ENCODE measurements at places on chromosomes 2 and 18. TPM values are rescaled to one million over a fixed set of nuclear protein-coding genes. Genes with fewer than 3 reads are reported as not detected.

- DNase-seq = no peak
Measured at GRCh38 chr18:23102493-23103261, 32.6 kb upstream of the CABLES1 start.

The SNTG2 gene
- not detected for total RNA-seq

DNA sequence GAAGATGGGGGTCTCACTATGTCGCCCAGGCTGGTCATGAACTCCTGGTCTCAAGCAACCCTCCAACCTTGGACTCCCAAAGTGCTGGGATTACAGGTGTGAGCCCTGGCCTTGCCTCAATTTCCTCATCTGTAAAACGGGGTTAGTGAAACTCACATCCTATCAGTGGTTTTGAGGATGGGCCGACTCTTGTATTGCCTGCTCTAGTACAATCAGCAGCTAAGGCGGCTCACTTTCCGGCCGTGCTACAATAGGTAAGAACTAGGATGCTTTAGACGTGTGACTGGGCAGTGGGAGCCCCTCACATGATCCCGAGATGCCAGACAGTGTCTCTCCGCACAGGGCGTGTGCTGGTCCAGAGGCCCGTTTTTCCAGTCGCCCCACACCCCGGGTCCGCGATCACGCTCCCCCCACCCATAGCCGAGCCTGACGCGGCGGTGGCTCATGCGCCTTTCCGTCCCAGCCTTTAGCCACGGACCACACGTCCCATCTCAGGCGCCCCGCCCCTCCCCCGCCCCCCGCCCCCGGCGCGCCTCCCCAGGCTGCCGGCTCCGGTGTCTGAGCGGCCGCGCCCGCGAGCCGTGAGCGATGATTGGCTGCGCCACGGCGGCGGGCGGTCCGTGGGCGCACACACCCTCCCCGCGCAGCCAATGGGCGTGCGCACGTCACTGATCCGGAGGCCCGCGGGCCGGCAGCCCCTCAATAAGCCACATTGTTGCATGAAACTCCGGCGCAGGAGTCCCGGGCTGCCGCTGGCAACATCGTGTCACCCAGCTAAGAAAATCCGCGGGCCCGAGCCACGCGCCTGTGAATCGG, at the start of gene HK2:
Gene HK2 (plus strand): TSS at position 710 of the 816 bp plus-strand sequence. CDS start 454 bp downstream, outside the sequence.
- DNase-seq = peak; percentile 88

DNA sequence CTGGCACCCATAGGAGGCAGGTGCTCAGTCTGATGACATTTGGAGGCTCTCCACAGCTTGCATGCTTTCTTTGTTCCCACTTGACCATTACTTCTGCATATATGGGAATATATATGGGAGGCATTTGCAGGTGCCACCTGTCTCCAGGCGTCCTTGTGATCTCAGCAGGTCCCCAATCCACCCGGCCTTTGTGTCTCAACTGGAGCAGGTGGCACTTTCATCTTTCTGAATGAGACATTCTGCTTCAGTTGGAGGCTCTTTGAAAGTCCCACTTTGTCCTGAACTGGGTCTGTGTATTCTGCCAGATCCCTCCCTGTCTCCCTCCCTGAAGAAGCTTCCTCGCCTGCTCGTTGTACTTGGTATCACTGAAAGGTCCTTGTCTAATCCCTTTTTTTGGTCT, 318.1 kb upstream of the EPAS1 start:
- DNase-seq = no peak

DNA sequence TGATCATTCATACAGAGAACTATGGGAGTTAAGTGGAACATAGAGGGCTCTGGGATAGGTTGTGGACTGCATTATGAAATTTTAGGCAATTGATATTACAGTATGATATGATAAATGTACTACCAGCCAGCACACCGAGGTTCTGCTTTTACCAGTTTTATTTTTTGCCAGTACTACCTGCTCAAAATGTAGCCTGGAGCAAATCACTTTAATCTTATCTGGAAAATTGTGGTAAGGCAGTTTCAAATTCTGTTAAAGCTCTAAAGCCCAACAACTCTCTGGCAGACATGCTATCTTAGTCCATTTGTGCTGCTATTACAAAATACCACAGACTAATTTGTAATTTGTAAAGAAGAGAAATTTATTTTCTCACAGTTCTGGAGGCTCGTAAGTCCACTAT, 474.9 kb upstream of the CWC22 start:
- DNase-seq = no peak

DNA sequence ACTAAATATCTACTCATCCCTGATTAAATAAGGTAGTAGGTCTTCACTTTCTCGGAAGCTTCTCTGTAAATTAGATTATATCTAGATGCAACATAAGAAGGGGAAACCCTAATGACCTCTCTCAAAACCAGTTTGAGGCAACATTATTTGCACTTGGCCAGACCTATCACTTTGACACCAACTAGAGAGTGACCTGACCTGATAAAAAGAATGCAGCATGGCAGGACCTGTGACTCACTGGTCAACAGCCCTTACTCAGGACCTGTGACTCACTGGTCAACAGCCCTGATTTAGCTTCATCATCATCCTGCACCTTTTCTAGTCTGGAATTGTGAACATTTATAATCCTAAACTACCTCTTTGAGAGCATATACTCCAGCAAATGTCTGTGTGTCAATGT, 1957.7 kb upstream of the CELF4 start:
- peak; percentile 47 for DNase-seq

- DNase-seq = no peak
Measured at GRCh38 chr2:241978670-241979069, 109.1 kb downstream of the RTP5 start.

- DNase-seq = no peak
Measured at GRCh38 chr18:61471942-61472341, 138.7 kb downstream of the CDH20 start.

The RGPD3 gene
- total RNA-seq = 0.07 TPM
